Kidney (tissue), 22 donors: ENCODE measurements at places on chromosomes 13 and 19. TPM values are rescaled to one million over a fixed set of nuclear protein-coding genes. Genes with fewer than 3 reads are reported as not detected.

Gene UPF3A
- 41.7 TPM for total RNA-seq

- no peaks in the 10 kb centered on the region for H3K36me3 ChIP-seq
- H3K4me1 ChIP-seq: no peaks in the 10 kb centered on the region
- no peak overlapping the region for H3K27ac ChIP-seq
- DNase-seq: no peak
- H3K4me3 ChIP-seq: no peak overlapping the region
Measured at GRCh38 chr19:33860312-33861090, 63.8 kb downstream of the KCTD15 start.

Gene ZNF780B
- total RNA-seq: 33.2 TPM

DNA sequence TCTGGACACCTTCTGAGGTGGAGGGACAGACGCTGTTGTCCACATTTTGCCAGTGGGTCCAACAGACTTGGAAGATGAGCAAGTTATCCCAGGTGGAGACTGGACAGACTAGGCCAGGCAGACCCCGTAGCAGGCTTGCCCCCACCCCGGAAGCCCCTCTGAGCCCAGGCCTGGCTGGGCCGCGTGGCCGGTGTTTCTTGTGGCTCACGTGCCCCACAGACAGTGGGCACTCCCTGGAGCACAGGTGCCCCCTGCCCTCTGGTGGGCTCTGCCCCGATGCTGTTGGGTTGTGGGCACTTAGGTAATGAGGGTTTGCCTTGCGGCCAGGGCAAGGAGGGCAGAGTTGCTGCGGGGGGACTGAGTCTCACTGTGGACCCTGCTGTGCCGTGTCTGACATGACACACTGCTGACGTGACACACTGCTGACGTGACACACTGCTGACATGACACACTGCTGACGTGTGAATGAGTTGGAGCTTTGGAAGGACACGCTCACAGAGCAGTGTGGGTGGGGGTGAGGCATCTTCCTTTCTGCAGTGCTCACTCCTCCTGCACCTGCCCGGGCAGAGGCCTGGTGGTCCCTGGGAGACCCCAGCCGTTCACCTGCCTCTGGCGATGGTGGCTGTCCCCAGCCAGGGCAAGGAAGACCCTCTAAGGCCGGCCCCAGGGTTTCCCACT is 25.1 kb downstream of the DOT1L start:
- H3K27ac ChIP-seq: no peak overlapping the region
- no peak for DNase-seq
- no peaks in the 10 kb centered on the region for H3K27me3 ChIP-seq
- no peak overlapping the region for H3K4me3 ChIP-seq
- H3K4me1 ChIP-seq: no peaks in the 10 kb centered on the region

- H3K27me3 ChIP-seq: no peaks in the 10 kb centered on the region
- H3K4me3 ChIP-seq: no peak overlapping the region
- no peak overlapping the region for H3K27ac ChIP-seq
- DNase-seq: no peak
- H3K36me3 ChIP-seq: no peaks in the 10 kb centered on the region
Measured at GRCh38 chr13:42996584-42996983, 4.5 kb upstream of the EPSTI1 start.

GRCh38 chr13:50170447-50171037 is 155.3 kb downstream of the KCNRG start:
- DNase-seq: peak; percentile 13
- no peaks in the 10 kb centered on the region for H3K27me3 ChIP-seq
- no peak overlapping the region for H3K4me3 ChIP-seq
- no peaks in the 10 kb centered on the region for H3K36me3 ChIP-seq

DNA sequence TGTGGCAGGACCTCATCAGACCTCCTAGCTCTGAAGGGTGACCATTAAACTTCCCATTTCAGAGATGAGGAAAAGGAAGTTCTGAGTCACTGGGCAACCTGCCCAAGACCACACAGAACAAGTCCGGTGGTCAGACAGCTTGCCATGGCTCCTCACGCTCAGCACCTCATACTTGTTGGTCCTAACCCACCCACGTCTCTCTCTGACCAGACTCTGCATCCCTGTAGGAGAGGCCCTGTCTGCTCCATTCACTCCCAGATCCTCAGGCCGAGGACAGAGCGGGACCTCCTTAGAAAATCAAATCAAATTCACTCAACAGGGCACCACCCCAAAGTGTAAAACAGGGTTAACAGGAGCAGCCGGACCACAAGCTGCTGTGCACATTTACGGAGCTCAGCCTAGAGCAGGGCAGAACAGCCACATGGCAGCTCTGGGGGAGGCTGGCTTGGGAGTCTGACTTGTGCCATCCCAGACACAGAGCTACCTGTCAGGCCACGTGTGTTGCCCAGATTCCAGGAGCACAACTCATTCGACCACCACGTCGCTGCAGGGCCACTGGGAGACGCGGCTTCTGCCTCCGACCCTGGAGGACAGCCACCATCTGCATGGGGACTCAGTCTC is 1.7 kb downstream of the MIER2 start:
- H3K4me3 ChIP-seq: peak overlapping the region; percentile 67
- no peaks in the 10 kb centered on the region for H3K27me3 ChIP-seq
- H3K27ac ChIP-seq: no peak overlapping the region
- H3K36me3 ChIP-seq: peaks cover 2% of the 10 kb centered on the region

- no peak overlapping the region for H3K4me3 ChIP-seq
- no peak for DNase-seq
- H3K4me1 ChIP-seq: peaks cover 15% of the 10 kb centered on the region
- no peak overlapping the region for H3K27ac ChIP-seq
- H3K27me3 ChIP-seq: no peaks in the 10 kb centered on the region
Measured at GRCh38 chr19:35045667-35046300, 4.3 kb downstream of the HPN start.

DNA sequence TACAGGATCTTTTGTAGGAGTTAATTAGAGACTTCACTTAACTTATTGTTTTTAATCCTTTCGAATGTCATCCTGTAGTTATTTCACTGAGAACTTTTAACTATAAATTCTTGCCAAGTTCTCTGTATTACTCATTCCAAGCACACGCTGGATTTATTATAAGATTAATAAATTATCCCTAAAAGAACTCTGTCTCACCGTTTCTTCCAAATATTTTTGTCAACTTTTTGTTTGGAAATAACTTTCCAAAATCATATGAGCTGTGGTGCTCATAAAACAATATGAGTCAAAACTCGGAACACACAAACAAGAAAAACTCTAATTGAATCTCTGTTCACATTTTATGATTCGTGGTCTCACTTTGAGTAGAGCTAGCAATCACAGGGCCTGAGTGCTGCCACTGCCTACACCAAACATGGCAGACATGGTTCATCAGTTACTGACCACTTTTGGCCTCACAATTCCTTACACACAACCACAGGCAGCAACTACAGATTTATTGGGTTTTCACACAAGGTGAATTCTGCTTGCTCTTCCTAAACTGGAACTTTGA is 412.0 kb downstream of the FGF14 start:
- no peaks in the 10 kb centered on the region for H3K4me1 ChIP-seq
- H3K27ac ChIP-seq: no peak overlapping the region
- H3K36me3 ChIP-seq: no peaks in the 10 kb centered on the region

DNA sequence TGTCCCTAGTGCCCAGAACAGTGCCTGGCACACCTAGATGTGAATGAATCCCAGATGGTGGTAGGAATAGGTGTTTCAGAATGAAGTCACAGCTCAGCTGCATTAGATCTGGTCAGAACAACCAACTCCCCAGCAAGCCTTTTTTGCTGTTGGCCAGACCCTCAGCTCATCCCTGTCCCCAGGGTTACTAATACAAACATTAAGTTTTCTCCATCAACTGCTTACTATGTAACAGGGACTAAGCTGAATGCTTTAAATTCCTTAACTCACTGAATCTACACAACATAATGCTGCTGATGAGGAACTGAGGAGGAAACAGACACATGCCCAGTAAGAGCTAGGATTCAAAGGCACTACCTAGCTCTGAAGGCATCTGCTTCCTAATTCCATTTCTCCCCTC is 18.8 kb downstream of the SMG9 start:
- DNase-seq: no peak
- no peak overlapping the region for H3K27ac ChIP-seq
- peaks cover 2% of the 10 kb centered on the region for H3K36me3 ChIP-seq

Gene STOML3
- not detected for total RNA-seq

GRCh38 chr19:41922585-41922984 is 5.7 kb downstream of the ERFL start:
- peaks cover 70% of the 10 kb centered on the region for H3K27me3 ChIP-seq
- no peak for DNase-seq
- no peak overlapping the region for H3K4me3 ChIP-seq
- H3K4me1 ChIP-seq: no peaks in the 10 kb centered on the region
- no peak overlapping the region for H3K27ac ChIP-seq

GRCh38 chr13:21932578-21932977 is 261.7 kb downstream of the FGF9 start:
- no peak overlapping the region for H3K27ac ChIP-seq
- no peaks in the 10 kb centered on the region for H3K36me3 ChIP-seq
- H3K4me3 ChIP-seq: no peak overlapping the region
- H3K27me3 ChIP-seq: no peaks in the 10 kb centered on the region
- no peak for DNase-seq
- no peaks in the 10 kb centered on the region for H3K4me1 ChIP-seq

DNA sequence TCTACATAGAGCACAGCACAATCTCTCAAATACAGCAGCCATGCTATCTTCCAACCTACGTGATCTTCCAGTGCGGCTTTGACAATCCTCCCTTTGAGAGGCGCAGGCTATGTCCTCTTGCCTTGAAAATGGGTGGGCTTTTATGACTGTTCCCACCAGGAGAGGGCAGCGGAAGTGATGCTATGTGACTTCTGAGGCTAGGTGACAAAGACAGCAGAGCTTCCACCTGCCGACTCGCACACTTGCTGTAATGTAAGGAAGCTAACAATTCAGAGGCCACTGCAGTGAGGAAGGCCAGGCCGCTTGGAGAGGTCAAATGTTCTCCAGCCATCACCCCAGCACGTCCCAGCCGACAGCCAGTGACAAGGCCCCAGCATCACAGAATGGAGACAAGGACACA is 65.8 kb downstream of the MRPL57 start:
- peak; percentile 35 for DNase-seq
- H3K4me1 ChIP-seq: no peaks in the 10 kb centered on the region
- no peaks in the 10 kb centered on the region for H3K27me3 ChIP-seq
- H3K27ac ChIP-seq: no peak overlapping the region

DNA sequence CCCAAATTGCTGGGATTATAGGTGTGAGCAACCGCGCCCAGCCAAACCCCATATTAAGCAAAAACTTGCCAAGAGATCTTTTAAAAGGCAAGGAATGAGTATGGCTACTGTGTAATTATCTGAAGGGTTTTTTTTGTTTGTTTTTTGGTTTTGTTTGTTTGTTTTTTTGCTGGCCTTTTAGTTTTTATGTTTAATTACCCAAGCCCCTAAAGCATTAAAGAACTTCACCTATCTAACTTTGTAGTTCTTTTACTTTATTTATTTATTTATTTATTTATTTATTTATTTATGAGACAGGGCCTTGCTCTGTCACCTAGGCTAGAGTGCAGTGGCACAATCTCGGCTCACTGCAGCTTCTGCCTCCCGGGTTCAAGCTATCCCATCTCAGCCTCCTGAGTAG is 40.3 kb upstream of the GARRE1 start:
- H3K27ac ChIP-seq: no peak overlapping the region
- H3K36me3 ChIP-seq: peaks cover 31% of the 10 kb centered on the region
- H3K27me3 ChIP-seq: no peaks in the 10 kb centered on the region
- no peak overlapping the region for H3K4me3 ChIP-seq
- no peaks in the 10 kb centered on the region for H3K4me1 ChIP-seq
